ENCODE measurements at places on chromosomes 16 and 17. TPM values are rescaled to one million over a fixed set of nuclear protein-coding genes. Genes with fewer than 3 reads are reported as not detected.

DNA sequence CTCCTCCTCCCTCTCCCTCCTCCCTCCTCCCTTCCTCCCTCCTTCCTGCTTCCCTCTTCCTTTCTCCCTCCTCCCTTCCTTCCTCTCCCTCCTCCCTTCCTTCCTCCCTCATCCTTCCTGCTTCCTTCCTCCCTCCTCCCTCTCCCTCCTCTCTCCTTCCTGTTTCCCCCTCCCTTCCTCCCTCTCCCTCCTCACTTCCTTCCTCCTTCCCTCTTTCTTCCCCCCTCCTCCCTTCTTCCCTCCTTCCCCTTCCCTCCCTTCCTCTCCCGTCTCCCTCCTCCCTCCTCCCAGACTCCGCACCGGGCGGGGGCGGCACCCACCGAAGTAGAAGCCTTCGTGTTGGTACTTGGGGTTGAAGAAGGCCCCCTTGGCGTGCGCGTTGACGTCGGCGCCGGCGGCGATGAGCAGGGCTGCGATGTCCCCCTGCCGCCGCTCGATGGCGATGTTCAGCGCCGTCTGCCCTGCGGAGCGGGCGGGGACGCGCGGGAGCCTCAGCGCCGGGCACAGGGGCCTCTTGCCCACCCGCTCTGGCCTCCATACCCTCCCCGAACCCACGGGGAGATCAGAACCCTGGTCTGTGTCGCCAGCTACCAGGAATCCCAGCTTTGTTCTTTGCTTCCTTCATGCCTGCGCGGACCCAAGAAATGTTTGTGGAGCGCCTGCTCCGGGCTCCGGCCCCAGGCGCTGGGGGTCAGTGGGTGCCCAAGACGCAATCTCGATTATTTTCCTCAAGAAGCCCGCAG lies 22.2 kb downstream of the TRPV3 start:
- no peak for DNase-seq

GRCh38 chr16:76576526-76576925 lies 299.3 kb downstream of the CNTNAP4 start:
- no peak for DNase-seq

GRCh38 chr17:77644181-77645071 lies 314.1 kb upstream of the TNRC6C start:
- no peak for DNase-seq

DNA sequence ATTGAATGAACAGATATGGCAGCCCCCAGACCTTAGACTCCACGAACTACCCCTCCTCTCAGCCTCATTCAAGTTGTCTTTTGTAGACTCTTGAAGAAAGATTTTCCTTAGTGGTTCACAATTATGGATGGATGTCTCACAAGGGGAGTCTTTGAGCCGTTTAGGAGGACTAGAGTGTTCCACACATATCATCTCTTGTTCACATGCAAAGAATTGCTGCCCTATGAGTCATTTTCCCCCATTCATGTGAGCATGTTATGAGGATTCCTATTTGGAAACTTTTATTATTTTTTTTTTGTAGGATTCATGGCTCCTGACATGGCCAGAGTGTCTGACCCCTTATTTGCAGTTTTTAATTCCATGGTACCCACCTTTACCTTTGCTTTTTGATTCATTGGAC lies 237.1 kb downstream of the SHISA9 start:
- DNase-seq, result no peak

- DNase-seq, result no peak
Measured at GRCh38 chr17:66647391-66647983, 187.4 kb upstream of the CACNG5 start.

- no peak for DNase-seq
Measured at GRCh38 chr17:70369391-70369790, 200.1 kb downstream of the KCNJ2 start.

- DNase-seq, result no peak
Measured at GRCh38 chr17:35725802-35726126, 5.7 kb upstream of the RASL10B start.

- DNase-seq, result peak; percentile 46
Measured at GRCh38 chr17:39026980-39027451, 59.8 kb upstream of the FBXO47 start.

DNA sequence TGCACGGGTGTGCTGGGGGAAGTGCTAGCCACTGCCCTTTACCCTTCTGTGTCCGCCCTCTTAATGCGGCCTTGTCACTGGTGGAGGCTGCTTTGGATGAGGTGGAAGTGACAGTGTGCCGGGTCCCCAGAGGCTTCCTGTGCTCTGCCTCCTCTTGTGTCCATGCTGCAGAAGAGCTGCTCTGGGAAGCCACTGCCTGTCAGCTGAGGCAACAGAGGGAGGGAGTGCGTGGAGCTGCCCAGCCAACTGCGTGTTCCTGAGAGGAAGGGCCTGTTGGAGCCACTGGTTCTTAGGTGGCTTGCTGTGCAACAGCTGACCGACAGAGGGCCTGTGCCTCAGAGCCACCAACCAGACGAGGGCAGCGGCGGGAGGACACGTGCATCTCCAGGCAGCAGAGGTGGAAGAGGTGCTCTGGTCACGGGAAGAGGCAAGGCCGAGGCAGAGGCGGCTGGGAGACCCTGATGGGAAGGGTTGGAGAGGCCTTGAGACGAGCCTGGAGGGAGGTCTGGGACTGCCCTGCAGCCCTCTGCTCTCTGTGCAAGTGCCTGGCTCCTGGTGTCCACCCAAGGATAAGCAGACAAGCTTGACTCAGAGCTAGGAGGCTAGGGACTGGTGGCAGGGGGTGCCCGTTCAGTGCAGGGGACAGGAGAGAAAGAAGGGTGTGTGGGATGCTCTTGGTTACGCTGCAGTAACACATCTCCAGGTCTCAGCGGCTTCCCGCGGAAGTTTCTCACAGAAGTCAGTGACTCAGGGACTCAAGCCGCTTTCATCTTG lies 25.4 kb downstream of the B9D1 start:
- DNase-seq, result no peak

The PHF12 gene
- 47.9 TPM for total RNA-seq

The ZNF597 gene
- total RNA-seq, result 2.2 TPM

The CACNB1 gene
- 7.1 TPM for total RNA-seq

The G6PC1 gene
- total RNA-seq, result not detected

The ZNF205 gene
- 19.4 TPM for total RNA-seq
